NCI-H748 treated with DMSO at 0.1 percent for 48 hours (cell line): ENCODE measurements at places on chromosomes 16 and 17.
A peak's percentile ranks its signal among the peaks of the same experiment; 100 is the strongest.

GRCh38 chr17:37037590-37038155, 88.9 kb downstream of the AATF start:
- no peak for DNase-seq

GRCh38 chr16:8533509-8533908, 56.8 kb downstream of the TMEM114 start:
- no peak for DNase-seq

DNA sequence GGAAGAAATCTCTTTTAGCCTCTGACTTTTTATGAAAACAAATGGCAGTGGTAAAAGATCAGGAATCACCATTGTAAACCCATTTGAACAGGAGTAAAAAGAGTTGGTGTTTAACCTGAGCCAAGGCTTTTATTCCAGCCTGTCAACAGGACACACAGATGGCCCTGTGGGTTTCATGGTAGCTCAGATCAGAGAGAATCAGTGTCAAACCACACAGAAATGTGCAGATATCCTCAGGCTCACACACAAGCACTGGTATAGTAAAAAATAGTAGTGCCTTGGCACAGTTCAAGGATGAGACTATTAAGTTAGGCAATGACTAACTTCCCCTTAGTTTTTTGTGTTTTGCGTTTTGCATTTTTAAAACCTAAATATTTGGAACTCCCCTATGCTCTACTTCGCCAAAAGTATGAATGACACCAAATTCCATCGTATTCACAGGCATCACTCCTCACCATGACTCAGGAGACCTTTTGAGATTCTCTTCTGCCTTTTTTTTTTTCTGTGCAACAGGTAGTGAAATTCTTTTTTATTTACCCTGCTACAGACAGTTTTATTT, 1200.0 kb downstream of the CDH11 start:
- DNase-seq: no peak

- DNase-seq: no peak
These were observed 26.8 kb downstream of the LITAFD start for GRCh38 chr16:8908810-8909468.

GRCh38 chr16:29698484-29699323, 19.7 kb downstream of the QPRT start:
- DNase-seq: no peak

GRCh38 chr16:66130296-66130905, 236.1 kb upstream of the CDH5 start:
- no peak for DNase-seq

DNA sequence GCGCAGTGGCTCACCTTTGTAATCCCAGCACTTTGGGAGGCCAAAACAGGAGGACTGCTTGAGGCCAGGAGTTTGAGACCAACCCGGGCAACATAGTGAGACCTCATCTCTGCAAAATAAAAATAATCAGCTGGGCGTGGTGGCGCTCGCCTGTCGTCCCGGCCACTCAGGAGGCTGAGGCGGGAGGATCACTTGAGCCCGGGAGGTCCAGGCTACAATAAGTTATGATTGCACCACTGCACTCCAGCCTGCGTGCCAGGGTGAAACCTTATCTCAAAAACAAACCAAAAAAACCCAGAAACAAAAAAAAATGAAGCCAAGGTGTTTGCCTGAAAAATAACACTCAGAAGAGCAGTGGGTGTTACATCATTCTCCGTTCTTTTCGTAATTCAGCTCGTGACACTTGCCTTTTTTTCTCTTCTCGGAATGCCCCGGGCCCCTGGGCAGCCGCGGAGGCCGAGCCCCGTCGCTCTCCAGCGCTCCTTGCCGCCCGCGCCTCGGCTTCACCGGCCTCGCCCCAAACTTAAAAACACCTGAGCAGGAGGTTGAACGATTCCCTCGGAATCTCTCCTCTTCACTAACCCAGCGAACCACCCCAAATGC, 17.0 kb downstream of the PRCD start:
- DNase-seq: no peak

- DNase-seq: peak; percentile 40
These were observed 172.9 kb downstream of the STX8 start for GRCh38 chr17:9402590-9403199.

GRCh38 chr16:47928008-47928407, 227.8 kb downstream of the ABCC12 start:
- no peak for DNase-seq

- DNase-seq: no peak
These were observed 46.8 kb downstream of the HIC1 start for GRCh38 chr17:2101448-2102257.

GRCh38 chr16:1215574-1216295, 9.3 kb downstream of the TPSG1 start:
- no peak for DNase-seq

DNA sequence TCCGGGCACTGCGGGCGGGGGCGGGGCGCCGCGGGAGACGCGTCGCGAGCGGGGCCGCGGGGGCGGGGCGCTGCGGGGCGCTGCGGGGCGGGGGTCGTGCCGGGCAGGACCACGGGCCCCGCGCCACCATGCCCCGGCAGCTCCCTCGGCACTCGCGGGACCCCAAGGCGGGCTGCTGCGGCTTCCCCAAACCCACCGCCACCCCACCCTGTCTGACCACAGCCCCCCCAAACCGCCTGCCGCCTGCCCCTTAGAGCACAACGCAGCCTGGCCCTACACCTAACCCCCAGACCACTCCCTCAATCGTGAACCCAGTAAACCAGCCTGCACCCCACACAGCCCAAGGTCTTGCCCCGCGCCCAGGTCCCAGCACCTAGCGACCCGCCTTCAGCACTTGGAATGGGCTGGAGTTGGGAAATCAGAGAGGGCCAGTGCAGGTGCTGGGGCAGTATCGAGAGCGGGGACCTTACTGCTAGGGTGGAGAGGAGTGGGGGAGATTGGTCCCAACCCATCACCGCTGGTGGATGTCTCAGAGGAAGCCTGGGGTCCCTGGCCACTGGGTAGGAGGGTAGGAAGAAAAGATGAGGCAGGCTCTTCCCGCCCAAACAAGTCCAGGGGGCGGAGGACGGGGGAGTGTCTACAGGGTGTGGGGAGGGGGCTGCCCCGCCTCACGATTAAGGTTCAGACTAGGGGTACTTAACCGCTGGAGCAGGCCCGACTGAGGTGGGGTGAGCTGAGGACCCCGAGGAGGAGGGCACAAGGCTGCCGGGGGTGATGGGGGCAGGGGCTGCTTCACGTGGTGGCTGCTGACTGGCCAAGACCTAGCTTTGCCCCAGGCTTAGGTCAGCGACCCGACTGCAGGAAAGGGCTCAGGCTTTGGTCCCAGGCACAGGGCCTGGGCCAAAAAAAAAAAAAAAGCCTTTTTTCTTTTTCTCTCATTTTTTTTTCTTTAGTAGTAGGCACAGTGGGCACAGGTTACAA, 539 bp upstream of the VAMP2 start:
- no peak for DNase-seq

DNA sequence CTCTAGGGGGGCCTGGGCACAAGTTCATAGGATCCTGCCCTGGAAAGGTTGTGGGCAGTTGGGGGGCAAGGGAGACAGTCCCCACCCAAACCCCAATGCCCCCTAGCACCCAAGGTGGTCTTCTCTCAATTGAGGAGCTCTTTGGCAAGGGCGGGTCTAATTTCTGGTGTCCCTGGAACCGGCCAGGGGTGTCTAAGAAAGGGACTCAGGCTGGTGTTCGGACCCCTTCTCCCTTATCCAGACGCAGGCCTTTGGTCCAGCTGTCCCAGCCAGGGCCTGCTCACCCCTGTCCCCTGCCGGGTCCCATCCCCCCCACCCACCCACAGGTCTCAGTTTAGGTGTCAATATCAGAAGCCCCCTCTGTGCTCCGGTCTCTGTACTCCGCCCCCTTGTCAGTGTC, 860 bp upstream of the ARHGDIG start:
- no peak for DNase-seq

DNA sequence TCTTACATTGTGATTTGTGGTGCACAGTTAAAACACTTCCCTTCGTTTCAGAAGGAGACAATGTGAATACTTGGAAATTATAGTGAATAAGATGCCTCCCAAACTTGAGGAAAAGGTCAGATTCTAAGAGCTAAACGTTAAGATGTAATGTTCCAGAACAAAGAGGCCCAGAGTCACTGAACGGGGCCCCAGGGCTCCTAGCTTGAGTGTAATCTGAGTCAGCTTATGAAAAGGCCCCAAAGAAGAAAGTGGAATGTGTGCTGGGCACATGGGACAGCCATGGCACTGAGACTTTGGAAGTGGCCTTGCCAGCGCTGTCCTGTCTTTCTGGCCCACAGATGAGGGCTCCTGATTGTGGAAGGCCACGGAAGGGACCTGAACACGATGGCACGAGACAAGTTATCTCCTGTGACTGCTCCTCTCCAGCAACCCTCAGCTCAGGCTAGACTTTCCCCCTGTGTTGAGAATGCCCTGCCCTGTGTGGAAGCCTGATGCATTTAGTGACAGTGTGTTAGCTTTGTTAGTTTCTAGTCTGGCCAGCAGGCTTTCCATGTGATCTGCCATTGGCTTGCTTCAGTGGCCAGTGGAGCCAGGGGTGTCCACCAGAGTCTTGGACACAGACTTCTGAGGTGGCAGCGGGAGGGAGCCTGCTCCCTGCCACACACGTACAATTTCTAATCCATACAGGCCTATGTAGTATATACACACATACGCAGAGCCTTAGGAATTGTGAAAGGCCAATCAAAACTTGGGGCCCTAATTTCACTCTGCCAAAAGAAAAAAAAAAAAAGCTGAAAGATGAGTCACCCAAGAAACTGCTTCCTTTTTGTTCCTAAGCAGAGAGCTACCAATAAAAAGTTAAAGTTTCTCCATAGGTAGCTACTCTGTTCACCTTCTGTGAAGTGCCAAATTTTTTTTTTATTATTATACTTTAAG, 13.1 kb downstream of the SPATA33 start:
- DNase-seq: no peak

GRCh38 chr17:82807562-82807961, 32.3 kb downstream of the ZNF750 start:
- DNase-seq: no peak

GRCh38 chr17:67502151-67502550, 125.1 kb downstream of the PITPNC1 start:
- no peak for DNase-seq

GRCh38 chr16:68257906-68258800, 6.2 kb upstream of the SLC7A6 start:
- no peak for DNase-seq

DNA sequence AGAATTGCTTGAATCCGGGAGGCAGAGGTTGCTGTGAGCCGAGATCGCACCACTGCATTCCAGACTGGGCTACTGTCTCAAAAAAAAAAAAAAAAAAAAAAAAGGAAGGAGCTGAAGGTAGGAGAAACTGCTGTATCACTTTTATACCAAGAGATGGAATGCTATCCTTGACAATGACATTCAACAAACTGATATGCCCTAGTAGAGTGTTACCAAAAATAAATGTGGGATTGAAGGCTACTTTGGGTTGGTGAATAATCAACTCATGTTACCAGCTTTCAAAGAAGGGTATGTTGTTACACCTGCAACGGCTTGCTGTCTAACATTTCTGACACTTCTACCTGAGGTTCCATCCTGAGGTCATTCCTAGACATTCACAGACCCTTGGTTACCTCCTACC, 84.9 kb downstream of the TEX14 start:
- DNase-seq: no peak

DNA sequence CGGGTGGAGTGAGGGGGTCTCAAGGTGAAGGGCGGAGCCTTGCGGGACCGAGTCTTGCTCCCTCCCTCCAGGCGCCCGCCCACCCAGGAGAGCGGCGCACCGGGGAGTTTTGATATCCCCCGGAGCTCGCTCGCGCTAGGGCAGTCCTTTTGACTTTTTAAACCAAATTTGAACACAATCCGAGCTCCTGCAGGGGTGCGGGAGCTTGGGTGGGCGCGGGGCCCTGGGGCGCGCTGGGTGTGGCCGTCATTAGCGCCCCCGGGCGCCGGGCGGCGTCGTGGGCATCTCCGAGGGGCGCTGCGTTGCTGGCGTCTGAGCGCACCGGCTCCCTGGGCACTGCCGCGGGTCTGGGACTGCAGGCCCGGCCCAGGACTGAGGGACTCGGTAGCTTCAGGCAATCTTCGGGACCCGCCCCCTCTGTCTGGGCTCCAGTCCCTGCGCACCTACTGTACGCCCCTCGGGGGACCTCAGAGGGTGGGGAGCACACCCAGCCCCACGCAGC, 10.9 kb downstream of the MAF start:
- DNase-seq: no peak

- no peak for DNase-seq
These were observed 4.6 kb upstream of the ATP2A1 start for GRCh38 chr16:28873543-28874201.

DNA sequence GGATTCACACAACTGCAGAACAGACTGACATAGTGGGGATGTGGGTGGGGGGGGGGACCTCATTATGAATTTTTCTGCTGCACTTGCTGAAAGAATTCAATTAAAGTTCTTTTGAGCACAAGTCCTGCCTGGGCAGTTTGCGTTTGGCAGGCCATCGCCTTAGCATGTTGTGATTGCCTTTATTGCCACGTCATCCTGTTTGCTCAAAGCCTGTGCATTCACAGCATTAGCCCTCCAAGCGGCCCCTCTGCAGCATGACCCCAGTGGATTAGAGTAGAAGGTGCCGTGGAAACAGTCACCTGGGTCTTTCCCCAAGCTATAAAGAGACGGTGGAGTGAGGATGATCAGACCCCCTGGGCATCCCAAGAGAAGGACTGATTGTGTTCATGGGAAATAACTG, 17.2 kb downstream of the MSI2 start:
- no peak for DNase-seq

GRCh38 chr16:35187665-35188225, 1728.3 kb downstream of the TP53TG3F start:
- DNase-seq: no peak

GRCh38 chr17:55668312-55668920, 54.2 kb downstream of the TMEM100 start:
- DNase-seq: no peak

DNA sequence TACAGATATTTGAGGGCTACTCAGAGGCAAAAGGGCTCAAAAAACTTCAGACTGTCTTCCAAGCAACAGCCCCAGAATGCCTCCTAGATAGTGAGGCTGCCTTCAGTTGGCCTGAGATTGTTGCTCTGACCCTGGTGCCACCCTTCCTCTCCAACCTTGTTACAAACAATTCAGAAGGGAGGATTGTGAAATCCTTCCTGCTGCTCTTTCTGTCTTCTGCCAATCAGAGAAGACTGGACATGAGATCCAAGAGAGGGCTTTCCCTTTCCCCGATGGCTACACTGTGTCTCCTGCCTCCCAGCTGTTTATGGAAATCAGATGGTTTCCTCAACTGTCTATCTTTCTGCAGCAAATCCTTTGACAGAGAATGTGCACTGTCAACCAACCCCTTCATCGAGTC, 419.9 kb downstream of the CDH13 start:
- DNase-seq: no peak

DNA sequence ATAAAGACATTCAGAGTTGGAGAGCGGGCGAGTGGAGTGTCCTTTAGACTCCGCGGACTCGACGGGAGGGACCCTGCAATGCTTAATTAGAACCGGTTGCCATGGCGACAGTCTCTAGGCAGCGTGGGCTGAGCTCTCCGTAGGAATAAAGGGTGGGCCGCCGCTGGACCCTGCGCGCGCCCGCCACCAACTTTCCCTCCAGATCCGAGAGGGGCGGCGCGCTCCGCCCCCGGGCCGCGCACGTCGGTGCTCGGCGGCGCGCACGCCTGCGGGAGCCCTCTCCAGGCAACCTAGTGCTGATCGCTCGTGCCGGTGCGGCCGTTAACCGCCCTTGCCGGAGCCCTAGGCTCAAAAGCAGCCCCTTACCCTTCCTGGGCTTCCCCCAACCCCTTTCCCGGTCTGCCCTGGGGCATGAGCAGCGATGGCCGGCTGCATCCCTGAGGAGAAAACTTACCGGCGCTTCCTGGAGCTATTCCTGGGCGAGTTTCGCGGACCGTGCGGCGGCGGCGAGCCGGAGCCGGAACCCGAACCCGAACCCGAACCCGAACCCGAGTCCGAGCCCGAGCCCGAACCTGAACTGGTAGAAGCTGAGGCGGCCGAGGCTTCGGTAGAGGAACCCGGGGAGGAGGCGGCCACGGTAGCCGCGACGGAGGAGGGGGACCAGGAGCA, at the start of gene PPM1E:
Gene PPM1E (plus strand): TSS at position 278 of the 669 bp plus-strand sequence.
- peak; percentile 91 for DNase-seq
